ENCODE measurements at places on chromosomes 7 and 10.
A peak's percentile ranks its signal among the peaks of the same experiment; 100 is the strongest.

DNA sequence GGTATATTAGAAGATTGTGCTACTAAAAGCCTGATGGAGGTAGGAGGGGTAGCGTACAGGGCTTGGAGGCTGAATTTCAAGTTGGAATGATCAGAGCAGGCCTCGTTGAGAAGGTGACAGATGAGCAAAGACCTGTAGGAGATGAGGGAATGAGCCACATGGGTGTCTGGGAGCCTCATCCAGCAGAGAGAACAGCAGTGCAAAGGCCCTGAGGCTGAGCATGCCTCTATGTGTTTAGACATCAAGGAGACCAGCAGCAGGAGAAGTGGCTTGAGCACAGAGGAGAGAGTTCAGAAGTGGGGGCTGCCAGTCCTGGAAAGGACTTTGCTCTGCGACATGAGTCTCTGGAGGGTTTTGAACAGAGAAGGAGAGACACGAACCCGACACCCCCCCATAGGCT is 111.7 kb downstream of the TMEM130 start:
- no peak for DNase-seq

DNA sequence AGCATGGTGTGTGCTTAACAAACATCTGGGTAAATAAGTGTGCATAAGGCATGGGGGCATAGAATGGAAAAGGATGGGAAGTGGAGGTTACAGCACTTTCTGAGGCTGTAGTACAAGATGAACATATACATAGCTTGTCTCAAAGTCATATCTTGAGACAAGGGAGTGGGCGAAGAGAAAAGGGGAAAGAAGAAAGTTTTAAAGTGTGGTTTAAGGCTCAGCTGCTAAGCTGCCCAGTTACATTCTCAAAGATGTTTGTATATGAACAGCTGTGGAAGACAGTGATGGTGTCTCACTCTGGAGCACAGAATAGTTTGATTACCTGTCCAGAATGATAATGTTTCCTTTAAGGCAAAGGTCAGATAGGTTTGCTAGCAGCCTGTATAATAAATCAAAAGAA is 61.9 kb upstream of the LANCL2 start:
- DNase-seq, result no peak

DNA sequence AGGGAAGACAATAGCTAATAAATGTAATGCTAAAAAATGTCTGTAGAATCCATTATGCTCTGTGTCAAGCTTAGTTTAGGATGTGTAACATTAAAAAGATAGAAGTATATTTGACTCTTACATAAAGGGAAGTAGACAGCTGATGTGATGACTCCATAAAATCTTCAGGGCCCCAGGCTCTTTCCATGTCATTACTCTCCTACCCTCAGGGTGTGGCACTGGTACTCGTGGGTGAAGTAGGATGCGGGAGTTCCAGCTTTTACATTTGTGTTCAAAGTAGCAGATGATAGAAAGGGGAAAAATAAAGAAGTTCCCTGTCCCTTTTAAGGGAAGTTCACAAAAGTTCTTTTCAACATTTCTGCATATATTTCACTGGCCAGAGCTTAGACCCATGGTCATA is 157.1 kb downstream of the TSPAN12 start:
- DNase-seq, result no peak

DNA sequence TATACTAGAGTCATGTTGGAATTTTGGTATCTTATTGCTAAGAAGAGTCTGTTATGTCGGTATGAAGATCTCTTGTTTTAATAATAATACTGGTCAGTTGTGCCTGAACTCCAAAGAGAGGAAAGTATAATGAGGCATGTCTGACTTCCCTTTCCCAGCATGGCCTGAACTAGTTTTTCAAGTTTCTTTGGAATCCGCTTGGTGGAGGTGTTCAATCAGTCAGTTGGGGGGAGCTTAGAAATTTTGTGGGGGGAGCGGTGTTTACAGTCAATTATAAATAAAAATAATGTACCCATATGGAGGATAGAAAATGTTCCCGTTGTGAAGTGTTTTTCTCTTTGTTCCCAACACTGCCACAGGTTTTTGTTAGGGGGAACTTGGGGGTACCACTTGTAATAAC is 1.5 kb upstream of the TRDMT1 start:
- DNase-seq, result no peak

GRCh38 chr7:131374821-131375220 is 47.1 kb downstream of the MKLN1 start:
- no peak for DNase-seq

DNA sequence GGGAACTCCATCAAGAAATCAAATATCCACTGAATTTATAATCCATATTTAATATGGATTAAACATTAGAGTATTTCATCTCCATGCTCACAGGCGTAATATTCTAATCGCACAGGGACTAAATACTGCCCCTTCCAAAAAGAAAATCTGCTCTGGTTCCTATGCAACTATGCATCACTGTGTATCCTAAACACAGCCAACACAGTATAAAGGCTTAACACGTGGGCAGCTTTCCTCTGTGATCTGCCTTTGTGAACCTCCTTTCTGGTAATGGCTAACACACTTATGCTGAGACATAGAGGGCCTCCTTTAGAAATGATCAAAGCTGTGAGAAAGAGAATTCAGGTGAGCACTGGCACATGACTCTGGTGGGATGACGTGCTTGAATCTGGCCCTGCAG is 110.2 kb downstream of the RAB11FIP2 start:
- no peak for DNase-seq

- DNase-seq, result no peak
These were observed 333.3 kb downstream of the PRPF18 start for GRCh38 chr10:13920031-13920430.

DNA sequence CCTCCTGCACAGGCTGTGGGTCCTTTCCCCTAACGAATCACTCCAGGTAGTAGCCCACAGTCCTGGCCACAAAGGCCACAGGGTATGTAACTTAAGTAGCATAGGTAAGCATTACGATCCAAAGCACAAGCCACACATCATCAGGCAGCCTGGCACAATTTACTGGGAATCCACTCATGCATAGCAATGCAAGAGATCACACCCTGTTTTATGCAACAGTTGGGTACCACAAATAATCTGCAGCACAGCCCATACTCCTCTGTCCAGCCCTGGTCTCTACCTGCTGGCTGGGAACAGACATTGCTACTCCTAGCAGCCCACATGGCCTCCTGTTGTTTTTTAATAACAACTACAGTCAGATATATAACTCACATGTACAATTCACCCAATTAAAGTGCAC is 34.3 kb downstream of the SRPK2 start:
- no peak for DNase-seq

DNA sequence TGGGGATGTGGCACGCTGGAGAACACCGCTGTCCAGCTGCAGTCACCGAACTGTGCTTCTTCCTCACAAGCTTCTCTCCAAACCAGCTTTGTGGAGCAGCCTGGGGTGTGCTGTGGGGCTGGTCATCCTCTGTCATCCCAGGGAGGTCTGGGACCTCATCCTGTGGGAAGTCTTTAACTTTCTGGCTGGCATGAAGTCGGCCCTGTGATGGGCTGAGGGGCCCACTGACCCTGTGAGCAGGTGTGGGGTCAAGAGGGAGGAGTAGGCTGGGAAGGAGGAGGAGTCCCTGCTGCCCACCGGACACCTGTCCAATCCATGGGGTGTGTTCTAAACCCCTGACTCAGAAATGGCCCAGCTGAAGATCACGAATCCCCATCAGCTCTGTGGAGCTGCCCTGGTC is 136.2 kb upstream of the SHH start:
- DNase-seq, result no peak

DNA sequence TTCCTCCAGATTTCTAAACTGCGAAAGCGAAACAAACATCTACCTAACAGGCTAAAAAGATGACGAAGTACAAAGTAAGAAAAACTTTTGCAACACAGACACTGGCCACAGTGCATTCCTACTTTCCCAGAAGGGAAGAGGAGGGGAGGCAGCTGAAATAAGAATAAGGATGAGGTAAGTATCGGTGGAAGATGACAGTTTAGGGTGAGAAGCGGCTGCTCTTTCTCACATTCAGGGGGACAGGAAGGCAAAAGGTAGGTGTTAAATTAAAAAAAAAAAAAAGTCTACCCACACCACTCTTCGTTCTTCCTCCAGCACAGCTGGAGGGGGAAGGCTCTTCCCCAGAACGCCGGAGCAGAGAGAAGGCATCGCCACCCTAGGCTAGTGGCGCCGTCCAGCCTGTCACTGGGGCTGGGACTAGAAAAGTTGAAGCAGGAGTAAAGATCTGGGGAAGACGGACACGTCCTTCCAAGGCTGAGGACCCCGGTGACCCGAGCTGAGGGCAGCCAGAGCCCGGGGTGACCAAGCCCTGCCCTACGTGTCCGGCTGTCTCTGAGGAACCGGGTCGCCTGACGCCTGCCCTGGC is 846 bp downstream of the DNAJC1 start:
- DNase-seq, result peak; percentile 60

DNA sequence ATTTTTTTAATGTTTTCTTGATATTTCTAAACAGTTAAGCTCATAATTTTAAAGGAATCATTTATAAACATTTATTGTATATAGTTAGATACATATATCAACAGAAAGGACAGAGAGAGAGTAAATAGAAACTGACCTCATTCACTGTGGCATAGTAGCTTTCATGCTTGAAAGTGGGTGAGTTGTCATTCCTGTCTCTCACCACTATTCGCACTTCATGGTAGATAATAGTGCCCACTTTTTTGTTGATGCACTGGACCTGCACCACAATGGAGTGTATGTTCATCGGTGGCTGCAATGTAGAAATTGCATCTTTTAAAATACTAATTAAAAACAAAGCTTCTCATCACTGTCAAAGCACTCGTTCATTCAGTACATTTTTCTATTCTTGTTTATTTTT is 432.0 kb downstream of the PCDH15 start:
- no peak for DNase-seq

DNA sequence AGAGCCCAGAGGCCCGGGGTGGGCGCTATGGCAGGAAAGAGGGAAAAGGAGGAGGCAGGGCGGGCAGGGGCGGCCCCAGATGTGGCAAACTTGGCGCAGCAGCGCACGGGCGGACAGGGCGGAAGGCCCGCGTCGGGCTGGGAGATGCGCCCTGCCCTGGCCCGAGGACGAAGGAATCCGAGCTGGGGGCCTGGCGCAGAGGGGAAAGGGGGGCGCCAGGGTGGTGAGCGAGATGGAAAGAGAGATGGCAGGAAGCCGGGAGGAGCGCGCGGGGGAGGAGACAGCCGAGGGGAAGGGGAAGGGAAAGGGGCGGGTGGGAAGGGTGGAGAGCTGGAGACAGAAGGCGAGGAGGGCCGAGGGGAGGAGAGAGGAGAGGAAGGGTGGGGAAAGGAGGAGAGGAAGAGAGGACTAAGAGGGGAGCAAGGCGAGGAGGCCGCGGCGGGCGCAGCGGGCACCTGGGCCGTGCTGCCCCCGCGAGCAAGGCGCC is at the start of gene MARVELD1:
MARVELD1 (plus strand) TSS at position 392 of the 487 bp plus-strand sequence. CDS start 147 bp downstream, outside the sequence.
- DNase-seq, result peak; percentile 92

GRCh38 chr10:111836064-111836463 is 347.5 kb downstream of the GPAM start:
- DNase-seq, result no peak

DNA sequence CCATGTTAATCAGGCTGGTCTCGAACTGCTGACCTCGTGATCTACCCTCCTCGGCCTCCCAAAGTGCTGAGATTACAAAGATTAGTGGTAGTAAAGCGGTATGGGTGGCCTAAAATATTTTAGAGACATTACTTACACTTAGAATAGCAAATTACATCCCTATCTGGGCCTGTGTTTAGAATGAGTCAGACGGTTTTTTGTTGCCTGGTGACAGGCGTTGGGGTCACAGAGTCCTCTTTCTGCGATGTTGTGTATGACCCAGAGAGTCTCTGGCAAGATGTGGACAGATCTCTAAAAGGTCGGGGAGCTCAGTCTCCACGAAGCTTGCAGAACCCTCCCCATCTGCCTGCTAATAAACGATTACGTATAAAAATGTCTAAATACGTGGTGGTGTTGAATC is 39.6 kb upstream of the PRKCQ start:
- no peak for DNase-seq

DNA sequence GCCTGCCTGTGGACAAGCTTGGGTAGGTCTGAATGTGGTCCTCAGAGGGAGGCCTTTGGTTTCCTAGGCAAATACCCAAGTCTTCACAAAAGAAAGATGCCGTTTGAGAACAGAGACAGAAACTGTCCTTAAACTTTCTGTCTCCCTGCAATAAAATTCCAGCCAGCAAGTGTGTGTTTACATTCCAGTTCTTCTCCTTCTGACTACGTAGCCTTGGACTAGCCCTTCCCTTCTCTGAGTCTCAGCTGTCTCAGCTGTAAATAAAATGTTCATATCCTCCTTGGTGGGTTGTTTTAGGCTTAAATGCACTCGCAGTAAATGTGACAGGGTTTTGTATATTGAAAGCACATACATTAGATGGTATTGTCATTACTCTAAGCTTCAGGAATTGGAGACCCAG is 561.2 kb upstream of the MKI67 start:
- no peak for DNase-seq

GRCh38 chr10:69612760-69613159 is 17.3 kb upstream of the FAM241B start:
- DNase-seq, result no peak

GRCh38 chr10:48843198-48843597 is 96.4 kb downstream of the LRRC18 start:
- DNase-seq, result no peak

- peak; percentile 76 for DNase-seq
These were observed at the start of gene GPR85 for GRCh38 chr7:113086431-113086888. Gene GPR85 (minus strand): TSS chr7:113086827. CDS start chr7:113084721, 2,106 bp downstream.

DNA sequence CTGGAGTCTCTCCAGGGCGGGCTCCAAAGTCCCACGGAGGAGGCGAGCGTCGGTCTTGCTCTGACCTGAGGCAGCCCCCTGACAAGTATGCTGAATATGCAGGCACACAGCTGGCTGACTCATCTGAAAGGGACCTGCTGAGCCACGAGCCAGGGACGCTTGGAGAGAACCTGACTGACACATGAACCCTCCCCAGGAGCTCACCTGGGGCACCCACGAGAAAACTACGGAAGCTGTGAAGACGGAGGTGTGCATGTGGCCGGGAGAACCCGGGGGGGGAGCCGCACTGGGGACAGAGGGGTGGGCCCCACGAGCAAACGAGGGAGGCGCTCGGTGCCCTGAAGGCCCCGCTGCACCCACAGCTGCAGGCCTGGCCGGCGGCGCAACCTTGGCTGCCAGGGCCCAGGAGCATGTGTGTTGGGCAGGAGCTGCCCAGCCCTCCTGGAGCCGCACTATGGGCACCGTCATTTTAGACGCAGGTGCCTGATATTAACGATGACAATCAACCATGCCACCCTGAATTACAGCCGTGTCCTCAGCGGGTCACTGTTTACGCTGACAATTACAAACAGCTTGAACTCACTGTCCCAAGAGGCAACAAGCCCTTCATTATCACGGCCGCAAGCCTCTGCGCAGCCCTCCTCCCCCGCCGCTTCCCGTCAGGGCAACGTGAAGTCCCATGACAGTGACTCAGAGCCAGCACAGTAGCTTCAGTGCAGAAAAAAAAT is 64.7 kb downstream of the DIP2C start:
- DNase-seq, result peak; percentile 62

- peak; percentile 44 for DNase-seq
These were observed 3.2 kb upstream of the IFIT1 start for GRCh38 chr10:89389254-89389653.

GRCh38 chr7:74637745-74638144 is 19.8 kb upstream of the GTF2I start:
- DNase-seq, result no peak

DNA sequence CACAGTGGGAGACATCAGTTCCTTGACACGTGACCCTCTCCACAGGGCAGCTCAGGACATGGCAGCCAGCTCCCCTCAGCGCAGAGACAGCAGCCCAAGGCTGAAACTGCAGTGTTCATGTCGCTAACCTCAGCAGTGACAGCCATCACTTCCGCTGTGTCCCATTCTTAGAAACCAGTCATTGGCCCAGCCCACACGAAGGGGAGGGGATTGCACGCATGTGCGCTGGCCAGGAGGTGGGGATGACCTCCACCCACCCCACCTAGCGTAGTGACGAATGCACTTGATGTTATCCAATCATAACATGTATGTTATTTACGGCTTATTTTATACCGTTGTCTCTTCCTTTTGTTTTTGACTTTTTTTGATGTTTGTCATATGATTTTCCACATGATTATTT is 36.9 kb upstream of the EGFR start:
- no peak for DNase-seq
